HS-5 (cell line): ENCODE measurements at places on chromosomes 2 and 18.

GRCh38 chr18:68679528-68679927, 35.4 kb downstream of the TMX3 start:
- DNase-seq = peak; percentile 11

- DNase-seq = no peak
Measured at GRCh38 chr2:21748501-21748900, 624.7 kb downstream of the TDRD15 start.

GRCh38 chr2:51297488-51297887, 265.6 kb upstream of the NRXN1 start:
- DNase-seq = no peak

DNA sequence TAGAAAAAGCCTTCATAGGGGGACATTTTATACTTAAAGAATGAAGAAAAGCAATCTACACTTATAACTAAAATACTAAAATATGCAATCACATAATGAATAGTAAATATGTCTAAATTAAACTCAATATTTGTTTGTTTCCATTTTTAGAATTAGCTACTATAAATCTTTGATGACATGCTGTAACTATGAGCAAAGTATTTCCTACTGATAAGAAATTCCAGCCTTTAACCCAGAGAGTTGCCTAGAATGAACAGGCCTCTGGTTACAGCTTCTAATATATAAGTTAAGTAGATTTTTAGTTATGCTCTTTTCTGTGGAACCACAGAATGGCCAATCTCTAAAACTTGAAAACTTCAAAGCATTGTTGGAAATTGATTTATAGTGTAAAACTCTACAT, 1465.6 kb upstream of the ZEB2 start:
- DNase-seq = no peak

DNA sequence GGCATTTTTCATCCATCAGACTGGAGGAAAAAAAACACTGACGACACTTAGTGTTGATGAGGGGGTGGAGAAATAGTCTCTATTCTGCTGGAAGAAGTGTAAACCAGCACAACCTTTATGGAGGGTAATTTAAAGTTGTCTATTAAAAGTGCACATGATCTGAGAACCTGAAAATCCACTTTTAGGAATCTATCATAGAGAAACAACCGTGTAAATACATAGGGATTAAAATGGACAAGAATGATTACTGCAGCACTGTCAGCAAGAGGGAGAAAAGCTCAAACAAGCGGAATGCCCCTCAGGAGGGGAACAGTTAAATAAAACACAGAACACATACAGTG, 79.6 kb upstream of the MGAT4A start:
- no peak for DNase-seq

- no peak for DNase-seq
Measured at GRCh38 chr2:160266037-160266551, 66.0 kb upstream of the ITGB6 start.

GRCh38 chr2:18630941-18631340, 41.6 kb upstream of the NT5C1B start:
- DNase-seq = no peak

DNA sequence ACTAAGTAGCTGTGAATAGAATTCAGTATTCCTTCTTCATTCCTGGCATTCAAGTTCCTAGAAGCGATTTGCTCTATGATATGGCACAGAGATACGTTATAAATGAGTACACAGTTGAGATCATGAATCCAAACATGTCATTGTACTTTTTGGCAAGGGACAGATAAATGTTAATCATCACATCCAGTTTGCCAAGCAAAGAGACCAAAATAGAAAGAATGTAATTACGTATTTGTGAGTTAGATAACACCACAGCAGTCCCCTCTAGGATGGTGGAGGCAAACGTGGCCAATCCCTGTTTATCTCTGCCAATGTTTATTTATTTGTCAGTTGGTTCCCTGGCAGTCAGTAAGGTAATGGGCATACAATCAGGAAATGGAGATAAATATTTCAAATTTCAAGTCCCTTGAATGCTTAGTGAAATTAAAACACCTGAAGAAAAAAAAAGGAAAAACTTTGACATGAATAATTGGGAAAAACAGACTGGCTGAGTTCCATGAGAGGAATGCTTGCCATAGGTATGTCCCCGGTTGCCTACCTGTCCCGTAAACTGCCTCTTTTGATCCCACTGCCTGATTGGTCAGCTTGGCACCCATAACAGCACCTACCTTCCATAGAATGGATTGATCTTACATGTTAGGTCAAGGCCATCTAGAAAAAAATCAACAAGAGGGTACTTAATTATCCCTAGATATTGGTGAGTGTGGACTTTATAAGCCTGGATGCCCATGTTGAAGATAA, 451.1 kb upstream of the NETO1 start:
- DNase-seq = no peak

GRCh38 chr2:105683011-105683492, 61.7 kb upstream of the NCK2 start:
- no peak for DNase-seq

GRCh38 chr2:5763531-5763930, 71.3 kb downstream of the SOX11 start:
- no peak for DNase-seq

DNA sequence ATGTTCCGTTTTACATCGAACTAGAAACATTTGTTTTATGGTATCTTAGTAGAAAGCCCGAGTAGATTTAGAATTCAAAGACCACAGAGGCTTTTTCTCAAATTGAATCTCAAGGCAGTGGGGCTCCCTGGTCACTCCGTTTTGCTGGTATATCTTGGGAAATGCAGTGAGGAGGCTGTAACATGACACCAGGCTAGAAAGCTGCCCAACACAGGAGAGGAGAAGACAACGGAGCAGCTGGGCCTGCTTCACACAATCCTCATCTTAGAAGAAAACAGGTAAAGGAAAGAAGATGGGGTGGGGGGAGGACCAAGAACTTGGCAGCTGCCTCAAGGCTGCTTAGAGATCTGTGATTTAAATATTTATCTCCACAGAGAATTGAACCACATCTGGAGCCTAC, 38.3 kb upstream of the EPB41L3 start:
- DNase-seq = no peak

DNA sequence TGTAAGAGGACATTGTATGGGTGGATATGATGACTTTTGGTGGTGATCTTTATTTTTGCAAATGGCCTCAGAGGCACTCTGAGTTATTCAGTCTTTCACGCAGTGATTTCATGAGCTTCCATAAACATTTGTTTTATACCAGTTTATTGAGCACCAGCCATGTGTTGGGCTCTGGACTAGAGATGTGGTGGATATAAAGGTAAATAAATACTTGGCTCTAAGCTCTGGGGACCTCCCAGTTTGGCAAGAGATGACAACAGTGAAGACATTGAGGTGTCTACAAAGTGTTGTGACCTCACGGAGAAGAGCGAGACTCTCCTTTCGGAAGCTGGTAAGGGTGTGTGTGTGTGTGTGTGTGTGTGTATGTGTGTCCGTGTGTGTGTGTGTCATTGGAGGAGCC, 146.4 kb downstream of the TANC1 start:
- no peak for DNase-seq

GRCh38 chr18:3966642-3967358, 488.3 kb downstream of the DLGAP1 start:
- DNase-seq = peak; percentile 42

DNA sequence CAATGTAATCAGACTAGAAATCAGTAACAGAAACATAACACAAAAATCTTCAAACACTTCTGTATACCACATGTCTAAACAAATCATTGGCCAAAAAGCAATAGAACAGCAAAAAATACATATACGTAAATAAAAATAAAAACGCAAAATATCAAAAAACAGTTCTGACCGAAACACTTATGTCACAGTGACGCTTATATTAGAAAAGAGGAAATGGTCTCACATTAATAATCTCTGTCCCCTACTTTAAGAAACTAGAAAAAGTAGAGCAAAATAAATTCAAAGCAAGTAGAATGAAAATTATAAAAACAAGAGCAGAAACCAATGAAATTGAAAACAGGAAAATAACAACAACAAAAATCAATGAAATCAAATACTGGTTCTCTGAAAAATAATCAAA, 41.9 kb downstream of the TMEM131 start:
- no peak for DNase-seq

DNA sequence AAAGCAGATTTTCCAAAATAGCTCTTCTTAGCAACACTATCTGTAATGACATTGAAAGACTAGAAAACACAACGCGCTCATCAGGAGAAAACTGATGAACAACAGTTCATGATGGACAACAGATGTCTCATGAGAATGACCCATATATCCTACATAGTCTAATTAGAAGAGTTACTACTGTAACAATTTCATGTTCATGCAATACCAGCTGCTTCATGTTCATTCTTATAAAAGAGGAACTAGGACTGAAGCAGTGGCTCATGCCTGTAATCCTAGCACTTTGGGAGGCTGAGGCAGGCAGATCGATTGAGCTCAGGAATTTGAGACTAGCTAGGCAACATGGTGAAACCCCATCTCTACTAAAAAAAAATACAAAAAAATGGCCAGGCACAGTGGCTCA, 22.7 kb downstream of the TRAPPC8 start:
- DNase-seq = no peak

DNA sequence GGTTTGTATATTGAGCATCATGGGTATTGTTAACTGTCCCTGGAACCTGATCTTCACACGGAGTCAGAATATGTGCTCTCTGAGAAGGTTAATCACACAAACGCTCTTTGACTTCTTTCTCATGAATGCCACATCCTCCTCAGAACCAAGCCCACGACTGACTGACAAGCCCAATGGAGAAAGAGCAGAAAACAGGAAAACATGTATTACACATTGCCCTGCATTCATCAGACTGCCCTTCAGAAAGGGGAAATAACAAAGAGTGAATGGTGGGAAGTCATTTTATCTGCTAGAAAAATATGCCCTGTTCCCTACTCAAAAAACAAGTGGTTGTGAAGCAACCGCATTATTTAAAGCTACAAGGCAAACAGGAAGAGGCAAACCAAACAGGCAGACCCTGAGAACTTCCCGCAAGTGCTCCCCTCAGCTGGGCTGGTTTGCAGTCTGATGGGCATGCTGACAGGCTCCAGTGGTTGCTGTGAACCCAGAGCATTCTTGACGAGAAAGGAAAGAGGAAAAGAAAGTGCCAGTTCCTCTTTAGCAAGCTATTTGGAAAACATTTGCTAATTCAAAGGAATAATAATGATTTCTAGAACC, 172.9 kb upstream of the SETBP1 start:
- DNase-seq = no peak

- no peak for DNase-seq
Measured at GRCh38 chr18:44679914-44680272, 795 bp upstream of the SETBP1 start.

DNA sequence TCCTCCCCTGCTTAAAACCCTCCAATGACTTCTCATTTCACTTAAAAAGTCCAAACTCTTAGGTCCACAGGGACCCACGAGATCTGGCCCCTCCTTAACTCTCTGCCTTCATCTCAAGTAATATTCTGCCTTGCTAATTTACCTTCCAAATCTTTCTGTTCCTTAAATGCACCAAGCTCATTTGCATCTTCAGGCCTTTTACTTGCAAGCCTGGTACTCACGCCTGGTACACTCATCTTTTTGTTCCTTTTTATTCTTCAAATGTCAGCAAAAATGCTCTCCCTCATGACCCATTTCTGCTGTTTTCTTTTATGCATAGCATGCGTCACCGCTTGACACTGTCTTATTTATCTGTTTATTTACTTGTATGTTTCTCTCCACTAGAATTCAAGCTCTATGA, 2.7 kb upstream of the WIPF1 start:
- no peak for DNase-seq

DNA sequence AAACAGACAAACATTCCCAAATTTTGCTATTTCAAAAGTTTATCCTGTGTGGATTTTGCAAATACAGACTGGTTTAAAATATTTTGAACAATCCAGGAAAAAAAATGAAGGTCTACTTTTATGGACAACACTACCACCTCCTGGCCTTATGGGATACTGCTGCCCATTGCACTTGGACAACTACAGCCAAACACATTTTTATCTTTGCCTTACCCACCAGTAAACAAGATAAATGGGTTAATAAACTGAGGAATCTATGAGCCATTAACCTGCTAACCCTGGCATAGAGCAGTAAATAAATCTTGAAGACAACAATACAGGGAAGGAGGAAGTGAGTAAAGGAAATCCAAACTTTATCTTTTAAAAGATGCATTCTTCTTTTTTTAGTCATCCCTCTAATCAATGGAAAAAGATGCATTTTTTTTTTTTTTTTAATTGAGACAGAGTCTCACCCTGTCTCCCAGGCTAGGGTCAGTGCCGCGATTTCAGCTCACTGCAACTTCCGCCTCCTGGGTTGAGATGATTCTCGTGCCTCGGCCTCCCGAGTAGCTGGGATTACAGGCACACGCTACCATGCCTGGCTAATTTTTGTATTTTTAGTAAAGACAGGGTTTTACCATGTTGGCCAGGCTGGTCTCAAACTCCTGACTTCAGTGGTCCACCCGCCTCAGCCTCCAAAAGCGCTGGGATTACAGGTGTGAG, 2.1 kb upstream of the SPIRE1 start:
- no peak for DNase-seq

DNA sequence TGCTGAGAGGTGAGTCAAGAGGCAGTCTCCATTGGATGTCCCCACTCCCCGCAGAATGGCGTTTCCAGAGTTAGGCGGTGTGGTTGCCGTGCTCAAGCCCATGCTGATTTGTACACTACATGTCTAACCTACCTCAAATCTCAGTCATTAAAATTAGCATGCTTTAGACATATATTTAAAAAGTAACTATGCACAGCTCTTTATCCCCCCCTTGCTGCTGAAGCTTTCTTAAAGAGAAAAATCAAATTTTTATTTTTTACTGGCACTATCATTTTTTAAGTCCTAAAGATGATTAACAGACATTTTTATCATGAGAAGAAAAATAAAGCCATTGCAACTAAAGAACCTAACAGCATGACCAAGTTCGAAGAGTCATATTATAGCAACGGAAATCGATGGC, 42.9 kb downstream of the BOLA3 start:
- DNase-seq = no peak

DNA sequence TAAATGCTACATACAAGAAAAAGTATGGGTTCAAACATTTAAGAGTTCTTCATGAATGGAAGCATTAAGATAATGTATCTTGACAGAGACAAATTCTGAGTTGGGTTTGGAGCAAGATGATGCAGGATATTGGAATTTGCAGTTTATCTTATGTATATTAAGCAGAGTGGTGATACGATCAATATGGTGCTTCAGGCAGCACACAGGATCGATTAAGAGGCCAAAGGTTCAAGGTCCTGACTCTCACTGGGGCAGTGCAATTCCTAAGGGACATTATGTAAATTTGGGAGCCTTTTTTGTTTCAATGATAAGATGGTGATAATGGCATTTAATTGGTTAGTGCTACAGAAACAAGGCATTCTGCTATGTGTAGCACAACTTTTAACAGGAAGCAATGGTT, 381.9 kb downstream of the KCNJ3 start:
- no peak for DNase-seq

DNA sequence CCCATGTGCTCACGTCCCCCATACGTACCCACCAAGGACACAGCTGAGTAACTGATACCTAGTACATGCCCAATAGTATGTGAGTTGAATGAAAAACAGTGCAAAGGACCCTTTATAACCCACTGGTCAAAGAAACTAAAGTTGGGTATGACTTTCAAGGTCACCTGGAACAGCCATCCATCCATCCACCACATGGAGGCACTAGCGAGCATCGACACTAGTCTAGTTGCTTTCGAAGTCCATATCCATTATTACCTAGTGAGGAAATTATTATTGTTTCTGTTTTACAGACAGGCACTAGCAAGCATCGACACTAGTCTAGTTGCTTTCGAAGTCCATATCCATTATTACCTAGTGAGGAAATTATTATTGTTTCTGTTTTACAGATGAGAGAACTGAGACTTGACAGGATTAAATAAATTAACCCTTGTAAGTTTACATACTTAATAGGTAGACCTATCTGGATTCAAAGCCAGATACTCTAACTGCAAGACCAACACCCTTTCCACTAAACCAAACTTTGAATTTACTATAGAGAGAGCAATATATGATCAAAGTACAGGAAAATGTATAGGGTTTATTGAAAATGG, 233.7 kb downstream of the METTL4 start:
- DNase-seq = no peak
